ENCODE measurements at places on chromosomes 2 and 18. TPM values are rescaled to one million over a fixed set of nuclear protein-coding genes. Genes with fewer than 3 reads are reported as not detected.

- DNase-seq: no peak
Measured at GRCh38 chr2:181850936-181851560, 40.5 kb upstream of the ITPRID2 start.

DNA sequence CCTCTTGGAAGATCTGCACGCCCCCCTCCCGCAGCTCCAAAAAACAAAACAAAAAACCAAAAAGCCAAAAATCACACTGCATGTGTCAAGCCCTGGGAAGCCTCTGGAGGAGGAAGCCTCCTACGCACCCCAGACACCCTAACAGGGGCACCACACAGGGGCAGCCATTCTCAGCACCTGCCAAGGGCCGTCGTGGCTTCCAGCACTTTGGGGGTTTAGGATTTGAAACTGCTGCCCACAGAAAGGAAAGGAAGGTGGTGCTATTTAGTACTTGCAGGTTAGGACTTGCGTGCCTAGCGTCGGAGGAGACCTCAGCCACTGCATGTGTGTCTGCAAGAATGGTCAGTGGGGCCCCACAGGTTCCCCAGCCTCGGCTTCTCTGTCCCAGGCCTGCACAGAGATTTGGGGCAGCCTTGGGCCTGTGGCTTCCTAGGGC is 419 bp upstream of the GPR55 start:
- DNase-seq: no peak

- no peak for DNase-seq
Measured at GRCh38 chr2:237297421-237298150, 116.4 kb downstream of the COL6A3 start.

- DNase-seq: no peak
Measured at GRCh38 chr2:39715822-39716221, 50.1 kb downstream of the TMEM178A start.

DNA sequence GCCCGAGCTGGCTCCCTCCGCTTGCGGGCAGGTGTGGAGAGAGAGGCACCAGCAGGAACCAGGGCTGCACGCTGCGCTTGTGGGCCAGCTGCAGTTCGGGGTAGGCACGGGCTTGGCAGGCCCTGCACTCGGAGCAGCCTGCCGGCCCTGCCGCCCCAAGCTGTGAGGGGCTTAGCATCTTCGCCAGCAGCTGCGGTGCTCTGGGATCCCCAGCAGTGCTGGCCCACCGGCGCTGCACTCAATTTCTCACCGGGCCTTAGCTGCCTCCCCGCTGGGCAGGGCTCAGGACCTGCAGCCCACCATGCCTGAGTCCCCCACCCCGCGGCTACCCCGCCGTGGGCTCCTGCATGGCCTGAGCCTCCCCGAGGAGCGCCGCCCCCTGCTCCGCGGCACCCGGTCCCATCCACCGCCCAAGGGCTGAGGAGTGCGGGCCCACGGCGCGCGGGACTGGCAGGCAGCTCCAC is 434.4 kb upstream of the RGPD4 start:
- no peak for DNase-seq

- peak; percentile 0 for DNase-seq
Measured at GRCh38 chr18:43277164-43277600, at the start of gene SYT4. Gene SYT4 (minus strand): TSS chr18:43277490. CDS start chr18:43277281, 209 bp downstream.

DNA sequence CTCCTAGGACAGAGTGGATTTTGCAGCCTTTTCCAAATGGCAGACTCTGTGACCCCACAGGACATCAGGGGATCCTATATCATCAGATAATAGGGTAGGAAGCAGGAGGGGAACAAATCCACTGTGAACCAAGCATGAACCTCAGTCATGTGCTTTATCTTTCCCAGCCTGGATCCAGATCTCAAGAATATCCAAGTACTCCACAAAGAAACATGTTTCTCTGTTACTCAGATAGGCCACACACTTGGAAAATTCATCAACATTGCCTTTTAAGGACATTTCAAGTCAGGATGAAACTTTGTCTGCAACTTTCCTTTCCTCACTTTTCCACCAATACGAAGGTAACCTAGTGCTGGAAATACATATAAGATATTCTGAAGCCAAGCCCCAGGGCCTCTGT is 85.8 kb downstream of the RDH14 start:
- DNase-seq: no peak

DNA sequence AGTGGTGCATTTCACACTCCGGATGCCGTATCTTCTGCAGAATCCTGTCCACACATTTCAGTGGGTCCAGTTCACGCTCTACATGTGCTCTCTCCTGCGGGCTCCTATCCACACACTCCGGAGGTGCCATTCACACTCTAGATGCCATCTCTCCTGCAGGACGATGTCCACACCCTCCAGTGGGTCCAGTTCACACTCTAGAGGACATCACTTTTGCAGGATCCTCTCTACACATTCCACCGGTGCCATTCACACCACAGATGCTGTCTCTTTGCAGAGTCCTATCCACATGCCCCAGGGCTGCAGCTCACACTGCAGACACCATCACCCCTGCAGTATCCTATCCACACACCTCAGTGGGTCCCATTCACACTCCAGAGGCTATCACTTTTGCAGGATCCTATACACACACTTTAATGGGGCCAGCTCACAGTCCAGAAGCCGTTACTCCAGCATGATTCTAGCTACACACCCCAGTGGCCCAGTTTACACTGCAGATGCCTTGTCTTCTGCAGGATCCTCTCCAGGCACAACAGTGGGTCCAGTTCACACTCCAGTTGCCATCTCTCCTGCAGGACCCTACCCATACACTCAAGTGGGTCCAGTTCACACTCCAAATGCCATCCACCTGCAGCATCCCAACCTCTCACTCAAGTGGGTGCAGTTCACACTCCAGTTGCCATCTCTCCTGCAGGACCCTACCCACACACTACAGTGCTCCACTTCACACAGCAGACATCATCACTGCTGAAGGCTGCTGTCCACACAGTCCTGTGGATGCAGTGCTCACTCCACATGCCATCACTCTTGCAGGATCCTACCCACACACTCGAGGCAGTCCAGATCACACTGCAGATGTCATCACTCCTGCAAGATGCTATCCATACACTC is 2.1 kb upstream of the PXDN start:
- no peak for DNase-seq

DNA sequence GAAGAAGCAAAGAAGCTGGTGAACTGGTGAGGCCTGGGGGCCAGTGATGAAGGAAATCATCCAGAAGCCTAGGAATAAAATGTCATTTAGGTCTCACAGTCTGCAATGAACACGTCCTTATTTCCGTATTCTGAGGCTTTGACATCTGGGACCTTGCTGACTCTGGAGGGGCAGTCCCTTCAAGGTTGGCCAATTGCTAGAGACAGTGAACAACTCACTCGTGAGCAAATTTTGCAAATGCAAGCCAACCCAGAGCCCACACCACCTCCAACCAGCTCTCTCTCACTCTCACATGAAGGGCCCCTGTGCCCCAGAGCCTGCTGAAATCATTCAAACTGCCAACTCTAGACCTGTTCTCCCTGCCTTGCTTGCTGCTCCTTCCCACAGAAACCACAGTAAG is 279.1 kb upstream of the LYPD1 start:
- DNase-seq: no peak

GRCh38 chr2:45533771-45534170 is 77.3 kb downstream of the SRBD1 start:
- peak; percentile 83 for DNase-seq

DNA sequence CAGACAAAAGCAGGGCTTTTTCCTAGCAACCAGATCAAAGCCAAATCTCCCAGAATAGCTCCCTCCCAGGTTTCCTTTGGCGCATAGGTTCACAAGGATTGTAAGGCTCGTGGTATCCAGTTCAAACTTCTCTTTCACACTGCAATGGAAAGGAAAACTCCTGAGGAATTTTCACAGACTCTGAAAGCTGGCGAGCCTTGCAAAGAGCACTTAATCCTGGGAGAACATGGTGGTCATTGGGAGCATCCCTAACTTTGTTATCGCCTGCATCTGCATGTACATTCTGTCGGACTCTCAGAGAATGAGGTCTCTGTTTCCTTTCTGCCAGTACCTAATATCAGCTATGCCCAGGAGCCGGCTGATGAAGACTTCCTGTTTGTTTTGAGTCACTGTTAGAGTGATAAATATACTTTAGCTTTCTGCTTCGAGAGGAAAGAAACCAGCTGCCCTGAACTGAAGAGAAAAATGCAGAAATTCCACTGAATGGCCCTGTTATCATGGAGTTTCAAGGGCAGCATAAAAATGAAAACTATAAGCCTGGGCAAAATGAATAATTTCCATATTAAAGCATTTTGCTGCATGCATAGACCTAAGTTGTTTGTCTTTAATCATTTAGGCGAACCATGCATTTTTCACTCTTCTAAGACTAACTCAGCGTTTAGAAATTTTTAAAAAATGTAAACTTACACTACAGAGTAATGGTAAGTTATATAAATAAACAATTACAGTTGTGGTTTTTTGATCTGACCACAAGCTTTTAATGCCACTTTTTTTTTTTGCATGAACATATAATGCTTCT is 76.4 kb upstream of the ZEB2 start:
- DNase-seq: no peak

DNA sequence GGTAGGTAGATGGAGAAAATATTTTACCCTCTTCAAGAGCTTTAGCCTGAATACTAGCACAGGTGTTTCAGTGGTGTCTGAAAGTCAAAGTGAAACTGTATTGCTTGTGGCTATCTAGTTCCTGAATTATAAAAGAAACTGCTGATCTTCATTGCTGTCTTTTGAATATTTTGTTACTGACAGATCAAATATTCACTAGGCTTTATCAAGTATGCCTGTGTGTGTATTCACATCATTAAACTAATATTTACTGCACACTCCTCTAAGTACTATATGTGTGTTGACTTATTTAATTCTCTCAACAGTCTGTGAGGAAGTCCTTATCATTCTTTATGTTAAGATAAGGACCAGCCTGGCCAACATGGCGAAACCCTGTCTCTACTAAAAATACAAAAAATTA is 139.6 kb downstream of the SOCS6 start:
- DNase-seq: no peak

DNA sequence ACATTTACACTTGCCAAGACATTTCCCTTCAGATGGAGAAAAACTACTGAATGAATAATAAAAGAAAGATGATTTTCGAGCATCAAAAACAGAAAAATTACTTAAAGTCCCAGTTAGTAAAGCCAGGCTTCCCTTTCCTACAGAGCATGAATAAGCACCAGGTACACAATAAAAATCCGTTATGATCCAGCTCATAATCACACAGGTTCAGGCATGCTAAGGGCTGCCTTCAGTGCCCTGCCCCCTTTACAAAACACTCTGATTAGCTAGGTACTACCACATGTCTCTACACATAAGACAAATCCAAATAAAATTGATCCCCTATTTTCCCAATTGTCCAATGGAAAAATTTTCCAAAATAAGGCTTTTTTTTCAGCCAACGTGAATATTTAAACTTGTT is 413.2 kb upstream of the LRATD1 start:
- DNase-seq: no peak

DNA sequence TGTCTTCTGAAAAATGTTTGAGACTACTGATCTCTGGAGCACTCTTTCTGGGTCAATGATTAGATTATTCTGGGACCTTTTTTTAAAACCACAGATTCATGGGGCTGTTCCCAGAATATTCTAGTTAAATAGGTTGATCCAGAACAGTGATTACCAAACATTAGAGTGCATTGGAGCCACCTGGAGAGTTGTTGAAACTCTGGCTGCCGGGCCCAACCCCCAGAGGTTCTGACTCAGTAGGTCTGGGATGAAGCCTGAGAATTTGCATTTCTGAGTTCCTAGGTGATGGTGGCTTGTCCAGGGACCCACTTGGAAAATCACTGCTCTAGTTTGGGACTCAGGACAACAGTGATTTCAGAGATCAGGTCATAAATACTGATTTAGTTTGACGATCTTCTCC is 197.3 kb downstream of the PTPRM start:
- DNase-seq: no peak

DNA sequence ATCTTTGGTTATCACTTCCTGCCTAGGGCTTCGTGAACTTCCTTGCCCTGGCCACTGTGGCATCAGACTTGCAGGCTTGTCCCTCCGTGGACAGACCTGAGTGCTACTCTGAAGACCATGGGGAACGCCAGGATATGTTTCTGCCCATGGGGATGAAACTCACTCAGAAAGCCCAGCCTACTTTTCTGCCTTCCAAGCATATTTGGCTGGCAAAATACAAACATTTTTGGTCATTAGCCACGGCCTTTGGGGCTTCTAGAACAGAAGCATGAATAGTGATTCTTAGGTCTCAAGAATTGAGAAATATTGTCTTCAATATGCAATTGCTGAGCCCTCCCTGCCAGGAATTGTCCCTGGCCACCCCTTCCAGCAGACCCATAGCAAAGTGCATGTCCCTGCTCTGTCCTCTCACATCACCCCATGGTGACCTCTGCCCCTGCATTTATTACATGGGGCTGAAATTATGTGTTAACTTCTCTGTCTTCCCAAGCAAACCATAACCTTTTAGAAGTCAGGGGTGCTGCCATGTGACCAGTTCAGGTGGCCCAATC is 152.4 kb downstream of the OSR1 start:
- DNase-seq: no peak

GRCh38 chr18:76503649-76504386 is 8.8 kb upstream of the ZNF516 start:
- no peak for DNase-seq

DNA sequence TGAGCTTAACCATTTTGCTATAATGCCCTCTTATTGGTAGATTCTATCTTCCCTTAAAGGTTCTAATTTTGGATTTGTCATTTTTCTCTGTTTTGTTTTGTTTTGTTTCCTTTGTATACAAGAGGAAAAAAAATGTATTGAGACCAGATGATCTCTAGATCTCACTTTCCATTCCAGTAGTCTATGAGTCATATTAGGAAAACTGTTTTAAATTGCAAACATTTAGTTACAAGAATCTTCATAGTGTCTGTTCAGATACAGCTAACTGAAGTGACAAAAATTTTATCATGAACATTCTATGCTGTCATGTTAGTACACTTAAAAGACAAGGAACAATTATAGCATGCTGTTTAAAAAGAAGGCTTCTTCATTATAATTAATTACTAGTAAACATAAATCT is 322.8 kb downstream of the LRRTM4 start:
- no peak for DNase-seq

GRCh38 chr2:166627893-166628292 is 133.8 kb upstream of the SCN7A start:
- DNase-seq: no peak

GRCh38 chr2:238495422-238495821 is 68.7 kb downstream of the ASB1 start:
- no peak for DNase-seq

SP100 gene
- total RNA-seq: 39.4 TPM

SPRED2 gene
- 11.4 TPM for total RNA-seq

RPS27A gene
- total RNA-seq: 964 TPM

TNS1 gene
- total RNA-seq: 92.3 TPM

ERFE gene
- 0.30 TPM for total RNA-seq

LIMS2 gene
- total RNA-seq: 3.8 TPM

NETO1 gene
- total RNA-seq: 0.10 TPM

EMILIN1 gene
- total RNA-seq: 66.1 TPM

YES1 gene
- total RNA-seq: 50.3 TPM

PKDCC gene
- total RNA-seq: 48.9 TPM

IL1B gene
- total RNA-seq: 2.4 TPM

MC2R gene
- not detected for total RNA-seq

PROM2 gene
- total RNA-seq: 9.4 TPM

SEC11C gene
- 7.6 TPM for total RNA-seq

SNORC gene
- total RNA-seq: 0.30 TPM

Data from skin of body (tissue), 3 donors.